Activated CD4-positive, alpha-beta memory T cell treated with anti-CD3 and anti-CD28 coated beads, Interleukin-2, amount 10 ng/mL, durations not matched to agents 7 days and 5 days (primary cell): ENCODE measurements at places on chromosomes 11 and 22. TPM values are rescaled to one million over a fixed set of nuclear protein-coding genes. Genes with fewer than 3 reads are reported as not detected.
A peak's percentile ranks its signal among the peaks of the same experiment; 100 is the strongest.

- DNase-seq: no peak
Measured at GRCh38 chr22:50281957-50282356, 11.8 kb upstream of the MAPK11 start.

DNA sequence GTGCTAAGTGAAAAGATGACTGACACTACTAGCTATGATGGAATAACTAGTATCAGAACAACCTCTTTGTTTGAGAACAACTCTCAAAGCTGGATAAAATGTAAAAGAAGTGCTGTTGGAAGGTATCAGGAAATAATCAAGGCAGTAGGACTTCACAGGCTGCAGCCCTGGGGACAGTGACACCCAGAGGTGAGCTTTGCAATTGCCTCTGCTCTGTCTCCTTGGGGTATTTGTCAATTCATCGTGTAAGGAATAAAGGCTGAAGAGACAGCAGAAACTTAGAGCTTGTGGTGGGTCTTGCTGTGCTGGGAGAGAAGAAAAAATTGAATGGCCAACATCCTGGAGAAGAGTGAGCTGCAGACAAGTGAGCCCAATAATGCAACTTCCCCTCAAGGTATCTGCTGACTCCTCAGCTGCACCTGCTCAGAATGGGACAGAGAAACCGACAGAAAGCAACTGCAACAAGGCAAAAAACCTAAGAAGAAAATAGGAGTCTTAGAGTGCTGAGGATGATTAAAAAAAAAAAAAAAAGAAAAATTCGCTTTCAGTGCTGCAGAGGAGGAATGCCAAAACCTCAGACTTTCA, 141.1 kb downstream of the RCN1 start:
- DNase-seq: no peak

DNA sequence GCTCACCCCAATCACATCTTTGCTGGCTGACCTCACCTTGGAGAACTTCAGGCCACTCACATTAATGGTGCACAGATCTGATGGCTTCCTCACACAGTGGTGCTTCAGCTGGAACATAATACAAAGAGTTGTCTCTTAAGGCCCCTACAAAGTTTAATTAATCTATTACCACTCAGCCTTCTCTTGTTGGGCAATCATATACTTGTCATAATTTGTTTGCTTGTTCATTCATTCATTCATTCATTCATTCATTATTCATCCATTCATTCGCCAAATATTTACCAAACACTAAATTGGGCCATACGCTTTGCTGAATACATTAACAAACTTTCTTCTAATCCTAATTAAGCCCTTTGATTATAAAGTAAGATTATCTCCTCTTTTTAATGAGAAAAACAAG, 15.1 kb downstream of the XRRA1 start:
- no peak for DNase-seq

DNA sequence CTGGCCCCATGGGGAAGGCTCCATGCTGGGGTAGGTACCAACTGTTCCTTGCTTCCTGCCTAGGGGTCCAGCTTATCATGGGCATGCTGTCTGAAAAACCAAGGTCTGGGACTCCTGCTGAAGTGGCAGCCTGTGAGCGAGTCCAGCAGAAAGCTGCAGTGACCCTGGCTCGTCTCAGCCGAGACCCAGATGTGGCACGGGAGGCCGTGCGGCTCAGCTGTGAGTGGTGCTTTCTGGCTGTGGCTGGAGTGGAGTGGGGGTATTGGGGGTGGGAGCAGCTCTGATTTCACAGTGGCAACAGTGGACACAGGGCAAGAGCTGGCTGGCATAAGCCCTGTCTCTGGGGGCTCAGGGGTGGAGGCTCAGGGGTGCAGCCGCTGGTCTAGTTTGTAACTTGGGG, 124.1 kb downstream of the INSC start:
- no peak for DNase-seq

GRCh38 chr11:38711110-38711509, 2113.1 kb upstream of the RAG2 start:
- DNase-seq: no peak

DNA sequence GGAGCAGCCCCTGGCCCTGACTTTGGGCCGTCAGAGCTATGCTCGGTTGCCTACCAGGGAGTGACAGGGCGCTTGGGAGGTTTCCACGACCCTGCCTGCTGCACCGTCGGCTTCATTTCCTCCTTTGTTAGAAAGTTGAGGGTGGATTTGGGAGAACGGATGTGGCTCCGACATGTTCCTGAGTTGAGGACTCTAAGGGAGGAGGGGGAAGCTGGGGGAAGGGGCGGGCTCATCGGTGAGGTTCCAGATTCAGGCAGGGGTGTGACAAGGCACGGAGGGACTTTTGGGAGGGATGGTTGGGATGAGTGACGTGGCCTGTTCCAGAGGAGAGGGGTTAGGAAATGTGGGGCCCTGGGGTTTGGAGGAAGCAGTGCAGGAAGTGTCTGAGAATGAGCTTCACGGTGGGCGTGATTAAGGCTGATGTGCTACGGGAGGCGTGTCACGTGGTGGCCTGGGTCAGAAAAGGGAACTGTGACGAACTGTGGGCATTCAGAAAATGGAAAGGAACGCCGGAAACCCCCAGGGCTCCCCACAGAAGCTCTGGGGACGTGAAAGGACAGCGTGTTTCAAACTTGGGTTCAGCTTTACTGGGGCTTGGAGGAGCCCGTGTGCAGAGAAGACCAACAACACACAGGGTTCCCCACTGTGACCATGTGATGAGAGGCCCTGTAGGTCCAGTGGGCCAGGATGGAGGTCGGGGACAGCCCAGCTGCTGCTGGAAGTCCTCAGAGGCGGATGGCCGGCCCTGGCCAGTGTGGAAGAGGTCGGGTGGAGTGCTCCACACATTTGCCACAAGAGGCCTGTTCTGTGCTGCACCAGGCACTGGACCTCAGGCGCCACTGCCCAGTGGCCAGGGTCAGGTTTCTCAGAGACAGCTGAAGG, 2.8 kb downstream of the PARVB start:
- peak; percentile 82 for DNase-seq

GRCh38 chr11:2097356-2097997, 41.7 kb downstream of the IGF2 start:
- DNase-seq: no peak

CNGA4 gene
- 0.20 TPM for total RNA-seq

CSF2RB gene
- 3.0 TPM for total RNA-seq

CBY1 gene
- 9.5 TPM for total RNA-seq

- no peak for DNase-seq
Measured at GRCh38 chr11:104467404-104467803, 303.5 kb upstream of the PDGFD start.

GRCh38 chr11:111999111-111999510, 26.1 kb upstream of the DLAT start:
- DNase-seq: no peak

- DNase-seq: no peak
Measured at GRCh38 chr11:134636071-134636470, 224.0 kb upstream of the B3GAT1 start.

DNA sequence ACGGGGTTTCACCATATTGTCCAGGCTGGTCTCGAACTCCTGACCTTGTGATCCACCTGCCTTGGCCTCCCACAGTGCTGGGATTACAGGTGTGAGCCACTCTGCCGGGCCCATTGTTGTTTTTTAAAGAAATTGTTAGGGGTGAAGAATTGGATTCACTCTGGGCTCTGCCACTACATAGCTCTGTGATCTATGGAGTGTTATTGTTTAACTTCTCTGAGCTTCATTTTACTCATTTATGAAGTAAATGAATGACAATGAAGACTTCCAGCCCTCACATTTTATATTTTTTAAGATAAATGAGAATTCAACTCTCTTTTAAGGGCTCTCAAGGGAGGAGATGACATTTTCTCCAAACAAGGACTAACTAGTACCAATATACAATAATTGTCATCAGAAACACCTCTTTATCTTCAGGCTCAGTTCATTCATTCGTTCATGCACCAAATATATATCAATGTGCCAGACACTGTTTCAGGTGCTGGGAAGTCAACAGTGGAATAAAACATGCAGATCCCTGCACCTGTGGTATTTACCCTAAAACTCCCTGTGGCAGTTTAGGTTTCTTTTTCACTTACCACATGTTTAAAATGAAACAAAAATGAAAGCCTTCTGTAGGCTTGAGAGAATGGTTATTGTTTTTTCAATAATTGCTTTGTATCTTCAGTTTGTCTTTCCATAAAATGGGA, 23.5 kb upstream of the GRAMD1B start:
- DNase-seq: no peak

MIOX gene
- 0.60 TPM for total RNA-seq

DNA sequence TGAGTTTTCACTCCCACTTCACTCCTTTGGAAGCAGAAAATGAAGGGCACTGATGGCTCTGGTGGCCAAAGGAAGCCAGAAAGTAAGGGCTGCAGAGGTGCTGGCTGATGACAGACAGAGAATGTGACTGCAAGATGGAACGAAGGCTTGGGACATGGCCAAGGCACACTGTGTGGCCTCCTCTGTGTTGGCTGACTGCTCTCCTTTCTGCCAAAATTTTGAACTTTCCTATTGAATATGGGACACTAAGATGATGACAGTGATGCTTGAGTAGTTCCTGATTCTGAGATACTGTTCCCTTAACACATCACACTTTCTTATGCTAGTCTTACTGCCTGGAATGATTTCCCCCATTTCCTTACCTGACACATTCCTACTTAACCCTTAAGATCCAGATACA, 156.4 kb downstream of the SWAP70 start:
- no peak for DNase-seq

GRCh38 chr11:2420502-2421225, 20.1 kb downstream of the TSSC4 start:
- peak; percentile 70 for DNase-seq

DNA sequence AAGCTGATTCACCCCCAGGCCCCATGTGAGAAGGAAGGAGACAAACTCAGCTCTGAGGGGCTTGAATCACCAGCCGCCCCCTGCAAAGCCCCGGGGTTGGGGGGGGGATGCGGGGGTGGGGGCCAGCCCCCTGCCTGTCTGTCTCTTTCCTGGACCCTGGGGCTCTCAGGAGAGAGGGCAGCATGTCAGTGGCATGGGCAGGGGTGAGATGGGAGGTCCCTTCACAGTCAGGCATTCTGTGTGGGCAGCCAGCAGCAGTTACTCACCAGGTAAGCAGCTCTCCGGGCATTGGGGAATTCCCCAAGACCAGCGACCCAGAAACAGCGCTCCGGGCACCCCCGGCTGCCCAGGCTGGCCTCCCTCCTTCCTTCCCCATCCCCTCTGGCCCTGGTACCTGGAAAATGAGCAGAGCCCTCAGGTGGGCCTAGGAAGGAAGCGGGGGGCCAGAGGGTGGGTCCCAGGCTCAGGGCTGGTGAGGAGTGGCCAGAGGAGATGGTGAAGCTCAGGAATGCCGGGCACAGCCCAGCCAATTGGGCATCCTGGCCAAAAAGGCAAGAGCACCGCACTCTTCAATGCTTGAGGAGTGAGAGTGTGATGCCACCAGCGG, 4.2 kb upstream of the LIF start:
- DNase-seq: no peak

NAALAD2 gene
- total RNA-seq: not detected

GRCh38 chr11:2800655-2801531, 84.7 kb downstream of the CDKN1C start:
- DNase-seq: no peak

DNA sequence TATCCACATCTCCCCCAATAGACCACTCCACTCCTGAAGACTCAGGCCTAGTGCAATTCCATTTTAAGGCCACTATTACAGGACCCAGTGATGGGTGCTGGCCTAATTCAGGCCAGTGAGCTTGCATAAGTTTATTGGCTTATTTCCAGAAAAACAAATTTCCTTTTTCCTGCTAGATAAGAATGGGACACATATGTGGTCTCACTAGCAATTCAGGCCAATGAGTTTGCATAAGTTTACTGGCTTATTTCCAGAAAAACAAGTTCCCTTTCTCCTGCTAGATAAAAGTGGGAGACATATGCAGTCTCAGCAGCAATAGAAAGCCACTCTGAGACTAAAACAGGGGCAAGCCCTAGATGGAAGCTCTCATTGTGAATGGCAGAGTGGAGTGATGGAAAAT, 22.4 kb downstream of the ADM start:
- no peak for DNase-seq

OR56A1 gene
- not detected for total RNA-seq

- DNase-seq: no peak
Measured at GRCh38 chr11:34680918-34681586, 60.2 kb downstream of the EHF start.

FAM83F gene
- total RNA-seq: not detected

DNA sequence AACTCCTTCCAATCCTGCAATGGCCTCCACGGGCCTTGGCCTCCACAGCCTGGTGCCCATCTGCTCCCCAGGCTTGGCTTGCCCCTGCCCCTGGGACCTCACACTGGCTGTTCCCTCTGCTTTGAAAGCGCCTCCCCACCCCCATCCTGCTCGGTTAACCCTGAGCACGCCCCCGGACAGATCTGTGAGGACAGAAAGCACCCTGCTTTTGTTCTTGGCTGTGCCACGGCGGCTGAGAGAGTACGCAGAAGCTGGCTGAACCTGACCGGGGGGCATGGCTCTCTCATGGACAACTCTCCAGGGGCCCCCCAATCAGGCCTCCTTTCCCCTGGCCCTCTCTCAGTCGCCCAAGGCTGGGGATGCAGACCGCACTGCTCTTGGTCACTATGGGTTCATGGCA, 20.2 kb upstream of the RASL10A start:
- no peak for DNase-seq

- no peak for DNase-seq
Measured at GRCh38 chr11:45301537-45302246, 15.6 kb upstream of the SYT13 start.

ALDH3B1 gene
- total RNA-seq: not detected

- no peak for DNase-seq
Measured at GRCh38 chr11:100600941-100601340, 86.1 kb upstream of the ARHGAP42 start.

CDHR5 gene
- not detected for total RNA-seq

DNA sequence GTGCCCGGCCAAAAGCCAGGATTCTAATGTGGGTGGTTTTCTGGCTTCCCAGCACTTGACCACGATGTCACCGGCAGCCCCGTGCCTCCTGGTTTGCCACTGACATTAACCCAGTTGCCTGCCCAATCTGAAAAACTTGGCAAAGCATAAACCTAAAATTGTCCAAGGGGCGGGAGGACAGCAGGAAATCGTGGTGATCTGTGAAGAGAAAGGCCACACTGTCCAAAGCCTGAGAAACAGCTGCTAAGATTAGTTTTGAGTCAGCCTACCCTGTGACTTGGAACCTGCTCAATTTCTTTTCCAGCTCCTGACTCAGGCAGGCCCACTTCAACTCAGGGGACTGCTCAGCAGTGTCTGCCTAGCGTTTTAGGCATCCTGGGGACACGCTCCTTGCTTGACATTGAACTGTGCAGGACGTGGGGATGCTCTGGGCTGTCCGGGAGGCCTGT, 8.2 kb upstream of the F2 start:
- DNase-seq: no peak

SCUBE1 gene
- 0.20 TPM for total RNA-seq

DNA sequence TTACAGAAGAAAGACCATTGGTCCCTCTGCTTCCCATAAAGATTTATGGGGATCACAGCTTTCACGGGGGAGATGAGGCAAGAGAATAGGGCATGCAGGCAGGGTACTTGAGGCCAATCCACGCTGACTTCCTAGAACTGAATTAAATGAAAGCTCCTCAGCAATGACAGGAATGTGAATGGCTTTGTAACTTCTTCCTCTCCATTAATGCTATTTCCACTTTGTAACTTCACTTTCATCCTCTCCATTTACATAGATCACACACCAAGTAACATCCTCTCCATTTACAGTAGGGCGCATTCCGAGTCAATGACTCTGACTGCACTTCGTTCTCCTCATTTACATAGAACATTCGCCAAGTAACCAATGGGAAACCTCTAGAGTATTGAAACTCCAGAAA, 89.8 kb downstream of the PIWIL4 start:
- DNase-seq: no peak

MRPL21 gene
- total RNA-seq: 53.4 TPM
